Right atrium auricular region (tissue), 2 donors: ENCODE measurements at places on chromosomes 16 and 17.

GRCh38 chr16:29315046-29315445, 91.5 kb downstream of the NPIPB11 start:
- no peaks in the 10 kb centered on the region for H3K27me3 ChIP-seq
- DNase-seq, result no peak
- H3K36me3 ChIP-seq, result no peaks in the 10 kb centered on the region
- H3K4me3 ChIP-seq, result no peak overlapping the region
- H3K27ac ChIP-seq, result no peak overlapping the region

DNA sequence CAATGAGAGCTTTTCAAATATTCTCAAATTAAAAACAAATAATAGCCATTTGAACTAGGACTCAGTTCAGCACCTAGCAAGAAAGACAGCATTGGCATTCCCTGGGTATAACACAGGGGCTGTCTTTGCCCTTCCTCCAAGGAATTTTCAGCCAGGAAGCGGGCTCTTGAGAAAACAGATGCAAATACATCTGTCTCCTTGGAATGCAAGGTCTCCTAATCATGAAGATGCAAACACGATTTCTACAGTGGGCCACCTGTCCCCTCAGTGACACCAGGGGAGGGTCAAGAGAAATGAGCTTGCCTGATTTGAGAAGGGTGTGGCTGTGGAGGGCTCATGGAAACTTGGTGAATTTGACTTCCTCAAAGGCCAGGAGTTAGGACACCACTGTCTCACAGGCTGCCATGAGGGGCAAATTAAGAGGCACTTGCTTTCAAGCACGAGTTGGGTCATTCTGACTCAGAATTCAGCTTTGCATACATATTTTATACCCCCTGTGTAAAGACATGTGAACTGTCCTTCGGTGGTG, 24.5 kb upstream of the SUPT4H1 start:
- no peaks in the 10 kb centered on the region for H3K36me3 ChIP-seq
- no peak for DNase-seq
- H3K4me1 ChIP-seq, result no peaks in the 10 kb centered on the region
- H3K27me3 ChIP-seq, result no peaks in the 10 kb centered on the region
- no peak overlapping the region for H3K4me3 ChIP-seq

GRCh38 chr17:36496018-36496789, 9.7 kb downstream of the ZNHIT3 start:
- H3K4me1 ChIP-seq, result no peaks in the 10 kb centered on the region
- H3K27me3 ChIP-seq, result no peaks in the 10 kb centered on the region
- peaks cover 67% of the 10 kb centered on the region for H3K36me3 ChIP-seq
- no peak overlapping the region for H3K27ac ChIP-seq
- DNase-seq, result no peak
- H3K4me3 ChIP-seq, result no peak overlapping the region

GRCh38 chr17:33521784-33522183, 228.7 kb upstream of the ASIC2 start:
- DNase-seq, result no peak
- no peaks in the 10 kb centered on the region for H3K4me1 ChIP-seq
- H3K27me3 ChIP-seq, result no peaks in the 10 kb centered on the region

DNA sequence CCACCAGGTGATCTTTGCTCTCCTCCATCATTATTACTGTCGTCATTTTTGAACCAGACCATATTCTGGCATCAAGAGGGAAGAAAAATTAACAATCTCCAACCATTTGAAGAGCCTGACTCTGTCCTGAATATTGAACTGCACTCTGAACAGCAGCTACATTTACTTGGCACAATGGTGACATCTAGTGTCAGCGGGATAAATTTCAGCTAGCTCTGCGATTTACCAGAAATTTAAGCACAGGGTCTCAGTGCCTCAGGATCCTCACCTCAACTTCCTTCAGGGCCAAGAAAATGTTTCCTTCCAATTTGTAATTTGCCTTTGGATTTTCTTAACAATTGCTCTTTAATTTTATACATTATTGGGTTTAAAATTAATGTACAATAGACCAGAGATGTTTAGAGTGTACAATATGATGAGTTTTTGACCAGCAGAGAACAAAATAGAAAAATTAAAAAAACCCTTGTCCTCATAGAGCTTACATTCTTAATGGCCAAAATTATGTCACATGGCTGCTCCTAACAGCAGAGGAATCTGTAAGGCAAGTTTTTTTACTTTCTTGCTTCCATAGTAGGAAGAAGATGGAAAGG, 10.7 kb upstream of the ZNF19 start:
- no peak overlapping the region for H3K27ac ChIP-seq
- no peaks in the 10 kb centered on the region for H3K36me3 ChIP-seq
- H3K4me1 ChIP-seq, result no peaks in the 10 kb centered on the region
- H3K4me3 ChIP-seq, result no peak overlapping the region

DNA sequence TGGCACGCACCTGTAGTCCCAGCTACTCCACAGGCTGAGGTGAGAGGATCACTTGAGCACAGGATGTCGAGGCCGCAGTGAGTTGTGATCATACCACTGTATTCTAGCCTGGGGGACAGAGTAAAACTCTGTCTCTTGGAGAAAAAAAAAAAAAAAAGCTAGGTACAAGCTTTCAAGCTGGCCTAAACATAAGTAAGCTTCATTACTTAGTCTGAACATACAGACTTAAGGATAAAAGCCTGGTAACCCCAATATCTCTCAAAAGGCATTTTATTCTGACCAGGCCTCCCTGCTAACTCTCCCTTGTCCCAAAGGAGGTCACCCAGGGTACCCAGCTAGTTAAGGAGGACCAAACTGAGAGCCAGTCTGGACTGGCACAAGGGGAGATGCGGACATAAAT, 46.2 kb downstream of the TOM1L2 start:
- H3K36me3 ChIP-seq, result no peaks in the 10 kb centered on the region
- H3K4me3 ChIP-seq, result no peak overlapping the region
- no peak for DNase-seq
- peak overlapping the region; percentile 71 for H3K27ac ChIP-seq
- H3K4me1 ChIP-seq, result peaks cover 80% of the 10 kb centered on the region

DNA sequence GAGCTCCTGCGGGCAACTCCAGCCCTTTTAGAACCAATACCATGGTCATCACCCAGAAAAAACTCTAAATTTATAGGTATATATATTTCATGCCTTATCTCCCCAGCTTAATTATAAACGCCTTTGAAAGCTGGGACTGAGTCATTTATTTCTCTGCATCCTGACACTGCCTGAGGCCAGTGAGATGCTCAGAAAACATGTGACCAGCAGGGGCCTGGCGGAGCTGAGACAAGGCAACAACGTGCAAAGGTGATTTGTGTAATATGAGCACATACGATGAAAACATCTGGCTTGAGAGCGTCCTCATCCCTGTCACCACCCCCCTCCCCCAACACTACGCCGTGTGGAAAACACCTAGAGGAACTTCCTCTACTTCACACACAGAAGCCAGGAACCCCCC, 22.7 kb downstream of the NXN start:
- no peak for DNase-seq
- no peak overlapping the region for H3K4me3 ChIP-seq
- no peaks in the 10 kb centered on the region for H3K4me1 ChIP-seq

GRCh38 chr16:35150805-35151312, 1691.4 kb downstream of the TP53TG3F start:
- H3K4me3 ChIP-seq, result no peak overlapping the region
- H3K27ac ChIP-seq, result no peak overlapping the region
- DNase-seq, result no peak
- H3K36me3 ChIP-seq, result no peaks in the 10 kb centered on the region
- H3K4me1 ChIP-seq, result no peaks in the 10 kb centered on the region
- H3K27me3 ChIP-seq, result no peaks in the 10 kb centered on the region
